Lung microvascular endothelial cell (primary cell): ENCODE measurements at places on chromosomes 2 and 18.

DNA sequence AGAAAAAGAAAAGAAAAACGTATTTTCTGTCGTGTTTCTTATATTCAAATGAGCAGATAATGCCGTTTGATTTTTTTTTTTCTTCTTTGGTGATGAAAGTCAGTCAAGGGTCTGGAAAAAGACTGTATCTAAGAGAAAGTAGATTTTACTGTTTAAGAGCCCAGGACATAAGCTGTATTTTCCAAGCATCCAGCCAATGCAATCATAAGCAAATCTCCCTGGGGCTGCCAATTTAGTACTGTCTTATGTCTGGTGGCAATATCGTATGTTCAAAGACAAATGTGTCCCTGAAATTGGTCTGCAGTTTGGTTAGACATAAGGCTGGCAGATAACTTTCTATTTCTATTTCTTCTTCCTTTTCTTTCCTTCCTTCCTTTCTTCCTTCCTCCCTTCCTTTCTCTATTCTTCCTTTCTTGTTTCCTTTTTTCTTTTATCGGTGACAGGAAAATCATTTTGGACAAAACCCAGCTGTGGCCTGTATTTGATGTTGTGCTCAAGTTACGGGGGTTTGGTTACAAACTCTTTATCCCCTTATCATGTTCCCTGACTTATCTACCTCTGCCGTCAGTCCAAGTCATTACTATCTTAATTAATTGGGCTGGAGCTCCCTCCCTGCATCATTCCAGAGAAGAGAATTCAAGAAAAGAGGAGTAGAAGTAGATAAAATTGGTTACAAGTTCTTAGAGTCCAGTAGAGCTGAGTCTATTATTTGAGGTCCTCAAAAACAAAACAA, 683.4 kb upstream of the FSHR start:
- DNase-seq = no peak

- no peak for DNase-seq
Measured at GRCh38 chr2:18432999-18433398, 127.5 kb downstream of the RDH14 start.

GRCh38 chr2:204104811-204105210, 168.2 kb downstream of the ICOS start:
- DNase-seq = no peak

DNA sequence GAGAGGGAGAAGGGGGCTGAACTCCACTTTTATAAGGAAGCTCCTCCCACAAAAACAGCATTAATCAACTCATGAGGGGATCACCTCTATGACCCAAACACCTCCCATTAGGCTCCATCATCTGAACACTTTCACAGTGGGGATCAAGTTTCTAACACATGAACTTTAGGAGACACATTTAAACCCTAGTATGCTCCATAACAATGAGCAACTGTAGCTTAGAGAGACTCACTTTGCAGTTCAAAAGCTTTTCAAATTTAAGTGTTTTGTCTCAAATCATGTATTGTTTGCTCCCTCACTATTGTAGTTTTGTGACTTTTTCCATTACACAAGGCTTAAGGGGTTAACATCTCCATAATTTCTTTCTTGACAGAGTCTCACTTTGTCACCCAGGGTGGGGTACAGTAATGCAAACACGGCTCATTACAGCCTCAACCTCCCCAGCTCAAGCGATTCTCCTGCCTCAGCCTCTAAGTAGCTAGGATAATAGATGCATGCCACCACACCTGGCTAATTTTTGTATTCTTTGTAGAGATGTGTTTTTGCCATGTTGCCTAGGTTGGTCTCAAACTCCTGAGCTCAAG, 352.7 kb upstream of the CDH20 start:
- no peak for DNase-seq

- DNase-seq = no peak
Measured at GRCh38 chr2:11227595-11227994, 72.3 kb downstream of the SLC66A3 start.
